ENCODE measurements at places on chromosomes 5 and 9. TPM values are rescaled to one million over a fixed set of nuclear protein-coding genes. Genes with fewer than 3 reads are reported as not detected.

RMI1 gene
- 18.4 TPM for total RNA-seq

C5orf63 gene
- total RNA-seq = 8.8 TPM

SLCO6A1 gene
- total RNA-seq = not detected

PCA3 gene
- not detected for total RNA-seq

GRCh38 chr5:68757626-68758212 lies 336.1 kb upstream of the SLC30A5 start:
- DNase-seq = no peak

DNA sequence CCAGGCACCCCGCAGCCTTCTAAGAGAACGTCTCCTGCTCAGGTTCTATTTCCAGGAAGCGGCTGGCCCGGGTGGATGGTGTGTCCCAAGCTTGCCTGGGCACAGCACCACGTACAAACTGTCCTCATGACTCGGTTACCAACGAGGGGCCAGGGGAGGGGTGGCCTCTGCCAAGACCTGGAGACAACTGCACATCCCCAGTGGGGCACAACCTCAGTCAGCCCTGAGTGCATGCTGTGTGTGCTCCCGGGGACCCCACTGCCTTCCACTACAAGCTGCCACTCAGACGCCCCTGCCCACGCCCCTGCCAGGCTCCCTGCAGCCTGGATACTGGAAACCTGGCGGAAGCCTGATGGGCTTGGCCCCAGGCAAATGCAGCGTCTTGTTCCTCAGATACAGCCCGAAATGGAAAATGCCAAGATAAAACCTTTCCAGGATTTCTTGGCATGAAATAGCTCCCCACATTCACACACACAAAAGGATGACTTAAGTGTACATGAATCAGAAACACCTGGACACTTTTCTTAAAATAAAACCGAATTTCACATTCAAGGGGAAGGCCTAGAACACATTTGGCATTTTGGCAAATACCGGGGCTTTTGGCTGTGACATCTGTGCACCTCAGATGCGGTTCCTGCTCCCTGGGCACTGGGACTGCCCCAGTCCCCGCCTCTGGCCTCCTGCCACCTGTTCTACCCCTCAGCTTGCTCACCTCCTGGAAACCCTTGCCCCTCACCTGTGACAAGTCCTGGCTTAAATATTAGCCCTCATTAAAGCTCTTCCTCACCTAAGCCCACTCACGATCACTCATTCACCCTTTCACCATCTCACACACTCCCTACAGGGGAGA lies 62.5 kb downstream of the COL23A1 start:
- no peak for DNase-seq

DNA sequence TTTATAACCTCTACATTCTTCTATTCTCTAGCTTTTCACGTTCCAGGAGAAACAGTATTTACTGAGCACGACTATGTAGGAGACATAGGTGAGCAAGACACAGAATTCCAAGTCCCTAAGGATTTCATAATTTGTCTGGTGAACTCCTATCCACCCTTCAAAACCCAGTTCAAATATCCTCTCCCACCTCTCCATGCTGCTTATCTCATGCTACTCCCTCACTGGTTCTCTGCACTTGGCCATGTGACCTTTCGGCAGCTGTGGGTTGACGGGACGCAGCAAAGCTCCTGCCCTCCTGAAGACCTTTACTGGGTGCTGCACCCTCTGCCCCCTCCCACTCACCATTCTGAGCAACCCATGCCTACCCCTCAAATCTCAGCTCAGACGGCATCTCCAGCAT lies 173.2 kb downstream of the RGS3 start:
- no peak for DNase-seq

DNA sequence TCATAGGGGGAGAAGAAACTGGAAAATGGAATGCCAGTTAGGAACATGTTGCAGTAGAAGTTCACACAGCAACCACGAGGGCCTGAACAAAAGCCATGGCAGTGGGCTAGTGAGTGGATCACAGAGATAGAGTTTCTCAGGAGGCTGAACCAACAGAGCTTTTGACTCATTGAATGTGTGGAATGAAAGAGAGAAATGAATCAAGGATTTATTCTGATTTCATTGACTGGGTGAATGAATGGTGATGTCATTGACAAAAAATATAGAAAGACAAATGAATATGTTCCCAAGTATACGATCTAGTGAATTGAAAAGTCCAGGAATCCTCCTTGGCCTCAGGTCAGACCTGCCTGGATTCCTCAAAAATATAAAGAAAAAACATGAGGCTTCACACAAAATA lies 99.2 kb downstream of the ZNF462 start:
- DNase-seq = no peak

- no peak for DNase-seq
Observed at GRCh38 chr9:121841771-121842611, 190.6 kb downstream of the DAB2IP start.

- no peak for DNase-seq
Observed at GRCh38 chr9:124879226-124879625, 17.3 kb downstream of the ARPC5L start.

DNA sequence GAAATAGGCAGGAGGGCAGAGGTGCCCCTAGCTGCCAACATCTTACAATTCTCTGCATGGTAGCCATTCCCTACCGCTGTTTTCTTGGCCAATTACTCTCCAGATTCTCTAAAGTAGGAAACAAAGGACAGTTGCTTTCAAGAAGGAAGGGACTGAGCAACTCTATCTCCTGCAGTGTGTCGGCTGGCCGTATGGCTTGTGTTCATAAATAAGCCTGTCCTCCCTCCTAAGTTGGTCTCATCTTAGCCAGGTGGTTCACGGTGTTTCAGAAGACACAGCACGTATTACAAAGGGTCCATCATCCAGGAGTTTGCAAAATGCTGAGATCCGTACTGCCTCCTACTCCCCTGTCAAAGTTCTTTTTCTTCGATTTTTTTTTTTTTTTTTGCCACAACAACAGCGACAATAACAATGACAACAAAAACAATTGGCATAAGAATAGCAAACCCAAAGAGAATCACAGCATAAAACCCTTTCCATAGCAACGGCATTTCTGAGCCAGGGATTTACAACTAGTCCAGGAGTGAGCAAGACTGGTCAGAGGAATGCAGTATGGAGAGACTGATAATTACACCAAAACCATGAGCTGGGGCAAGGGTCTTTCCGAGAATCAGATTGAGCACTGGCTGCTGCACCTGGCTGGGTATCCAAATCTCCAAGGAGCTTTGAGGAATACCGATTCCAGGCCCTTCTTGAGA lies 212.8 kb downstream of the SLIT3 start:
- no peak for DNase-seq

- no peak for DNase-seq
Observed at GRCh38 chr9:108197899-108198298, 657.9 kb downstream of the ACTL7B start.

GRCh38 chr5:52956915-52957747 lies 32.0 kb upstream of the ITGA2 start:
- DNase-seq = peak; percentile 75

Measured in HepG2 (cell line).